ENCODE measurements at places on chromosomes 1 and 21.

DNA sequence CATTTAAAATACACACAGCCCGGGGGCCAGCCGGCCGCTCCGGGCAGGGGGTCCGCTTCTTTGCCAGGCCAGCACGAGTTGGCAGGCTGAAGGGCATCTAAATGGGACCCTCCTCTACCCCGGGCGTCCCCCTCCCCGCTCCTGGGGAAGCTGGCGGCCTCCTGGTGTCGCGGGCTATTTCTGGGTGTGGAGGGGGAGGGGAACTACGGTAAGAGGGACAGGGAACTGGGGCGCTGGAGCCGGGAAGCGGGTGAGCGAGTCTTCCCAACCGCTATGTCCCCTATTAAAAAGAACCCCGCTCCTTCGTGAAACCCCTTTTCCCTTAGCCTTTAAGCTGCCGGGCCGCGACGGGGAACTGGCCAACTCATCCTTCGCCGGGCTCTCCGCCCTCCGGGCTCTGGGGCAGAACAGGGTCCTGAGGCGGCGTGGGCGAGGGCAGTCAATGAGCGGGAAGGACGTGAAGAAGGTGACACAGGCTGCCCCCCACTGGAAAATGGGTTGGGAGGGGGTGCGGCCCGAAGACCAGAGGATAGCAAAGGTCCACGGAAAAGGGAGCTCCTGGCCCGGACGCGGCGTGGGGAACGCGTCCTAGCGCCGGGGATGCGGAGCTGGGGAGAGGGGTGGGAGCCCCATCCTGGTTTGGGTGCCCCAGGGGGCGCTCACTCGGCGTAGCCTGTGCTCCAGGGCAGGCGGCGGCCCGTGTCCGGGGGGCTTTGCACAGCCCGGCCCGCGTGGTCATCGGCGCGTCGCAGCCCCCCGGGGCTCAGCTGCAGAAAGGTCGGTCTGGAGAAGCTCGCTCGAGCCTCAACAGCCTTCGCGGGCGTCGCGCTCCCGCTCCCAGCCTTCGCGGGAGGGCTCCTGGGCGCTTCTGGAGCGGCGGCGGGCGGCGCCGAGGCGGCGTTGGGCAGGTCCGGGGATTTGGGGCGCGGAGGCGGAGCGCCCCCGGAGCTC is 544 bp downstream of the PPM1J start:
- DNase-seq, result no peak

DNA sequence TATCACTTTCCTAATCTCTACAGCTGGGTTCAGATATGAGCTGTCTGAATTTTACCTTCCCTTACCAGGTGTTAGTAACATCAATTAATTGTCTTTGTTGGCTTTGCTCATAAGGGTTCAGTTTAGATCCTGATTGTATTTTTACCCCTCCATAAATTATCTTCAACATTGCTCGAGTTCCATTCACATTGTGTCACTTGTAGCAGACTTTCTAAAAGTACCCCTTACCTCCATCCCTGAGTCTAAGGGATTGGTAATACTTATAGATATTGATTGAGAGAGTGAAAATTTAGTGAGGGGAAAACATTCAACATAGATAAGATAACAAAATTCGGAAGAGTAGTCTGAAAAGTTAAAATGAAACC is 7.3 kb downstream of the RASAL2 start:
- DNase-seq, result no peak

- no peak for DNase-seq
Measured at GRCh38 chr1:235270625-235271024, 57.4 kb downstream of the ARID4B start.

DNA sequence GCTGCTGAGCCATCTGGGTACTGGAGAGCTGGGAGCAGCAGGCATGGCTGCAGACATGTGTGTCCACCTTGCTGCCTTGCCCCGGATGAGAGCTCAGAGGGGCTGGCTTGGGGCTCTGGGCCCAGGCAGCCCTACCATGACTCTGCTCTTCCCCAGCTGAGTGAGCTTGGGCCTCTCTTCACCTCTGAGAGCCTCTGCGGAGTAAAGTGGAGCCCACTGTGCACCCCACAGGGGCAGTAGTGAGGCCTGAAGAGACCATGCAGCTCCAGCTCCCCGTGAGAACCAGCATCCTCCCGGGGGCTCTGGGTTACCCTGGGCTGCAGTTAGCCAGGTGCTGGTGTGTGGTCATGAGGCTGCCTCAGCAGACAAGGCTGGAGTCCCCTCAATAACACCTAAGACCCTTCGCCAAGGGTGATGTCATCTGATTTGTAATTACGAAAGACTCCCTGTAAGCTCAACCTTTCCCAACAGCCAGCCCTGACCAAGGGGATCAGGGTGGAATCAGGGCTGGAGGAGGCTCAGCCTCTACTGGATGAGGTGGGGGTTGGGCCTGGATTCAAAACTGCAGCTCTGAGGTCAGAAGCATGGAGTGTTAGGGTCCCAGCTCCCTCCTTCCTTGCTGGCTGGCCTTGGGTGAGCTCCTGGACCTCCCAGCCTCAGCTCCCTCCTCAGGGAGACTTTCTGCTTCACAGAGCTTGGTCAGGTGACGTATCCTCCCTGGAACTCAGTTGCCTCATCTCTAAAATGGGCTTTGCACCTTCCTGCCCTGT is 308.0 kb downstream of the MATN1 start:
- DNase-seq, result no peak

DNA sequence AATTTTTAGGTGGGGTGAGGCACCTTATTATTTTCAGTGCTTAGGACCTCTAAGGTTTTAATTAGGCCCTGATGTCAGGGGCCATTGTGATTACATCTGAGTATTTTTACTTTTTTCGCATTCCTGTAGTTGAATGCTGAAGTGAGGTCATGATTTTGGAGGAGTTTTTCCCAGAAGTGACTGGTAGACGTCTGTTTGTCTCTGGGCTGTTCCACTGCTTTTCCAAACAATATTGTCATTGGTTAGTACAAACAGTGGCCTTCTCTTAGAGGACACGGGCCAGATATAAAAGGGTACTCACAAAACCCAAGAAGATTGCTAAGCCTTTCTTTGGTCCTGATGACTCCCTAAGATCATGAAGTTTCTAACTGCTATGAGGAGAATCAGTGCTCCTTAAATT is 7.6 kb upstream of the RASAL2 start:
- no peak for DNase-seq

- no peak for DNase-seq
Measured at GRCh38 chr1:83131692-83131955, 867.3 kb downstream of the TTLL7 start.

DNA sequence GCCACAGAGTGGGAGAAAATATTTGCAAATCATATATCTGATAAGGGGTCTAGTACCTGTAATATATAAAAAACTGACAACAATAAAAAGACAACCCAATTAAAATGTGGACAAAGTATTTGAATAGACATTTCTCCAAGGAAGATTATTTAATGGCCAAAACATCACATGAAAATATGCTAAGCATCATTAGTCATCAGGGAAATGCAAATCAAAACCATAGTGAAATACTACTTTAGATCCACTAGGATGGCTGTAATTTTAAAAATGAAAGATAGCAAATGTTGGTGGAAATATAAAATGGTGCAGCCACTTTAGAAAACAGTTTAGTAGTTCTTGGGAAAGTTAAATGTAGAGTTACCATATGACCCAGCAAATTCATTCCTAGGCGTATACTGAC is 118.7 kb upstream of the KIF26B start:
- no peak for DNase-seq

- no peak for DNase-seq
Measured at GRCh38 chr21:31502537-31503143, 156.9 kb upstream of the SOD1 start.

DNA sequence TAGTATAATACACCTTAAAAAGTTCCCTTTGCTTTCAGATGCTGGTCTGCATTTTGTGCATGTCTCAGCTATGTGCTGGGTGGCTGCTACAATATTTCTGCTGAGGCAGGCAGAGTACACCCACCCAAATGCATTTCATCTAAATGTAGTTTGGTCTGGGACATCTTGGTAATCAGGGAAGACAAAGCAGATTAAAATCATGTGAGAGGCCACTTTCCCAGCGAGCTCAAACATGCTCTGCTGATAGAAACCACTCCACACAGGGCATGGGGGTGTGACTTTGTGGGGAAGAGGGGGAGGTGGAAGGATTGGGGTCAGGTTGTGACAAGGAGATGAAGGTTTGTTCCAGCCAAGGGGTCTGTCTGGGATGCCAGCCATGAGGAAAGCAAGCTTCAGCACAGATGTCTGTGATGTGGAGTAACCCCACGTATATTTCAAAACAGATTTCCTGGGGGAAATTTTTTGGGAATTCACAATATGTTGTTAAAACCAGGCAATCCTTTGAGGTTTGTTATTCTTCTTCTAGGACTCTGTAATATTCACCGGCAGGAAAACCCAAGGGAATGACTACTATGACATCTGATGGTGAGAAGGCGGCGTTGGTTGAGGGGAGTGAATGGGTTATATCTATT is 255.1 kb upstream of the FGGY start:
- no peak for DNase-seq

- DNase-seq, result no peak
Measured at GRCh38 chr21:27694667-27695066, 727.8 kb upstream of the ADAMTS5 start.

GRCh38 chr21:43855955-43856354 is 9.1 kb upstream of the AGPAT3 start:
- no peak for DNase-seq

- DNase-seq, result no peak
Measured at GRCh38 chr1:84259376-84259775, 42.1 kb upstream of the SAMD13 start.

DNA sequence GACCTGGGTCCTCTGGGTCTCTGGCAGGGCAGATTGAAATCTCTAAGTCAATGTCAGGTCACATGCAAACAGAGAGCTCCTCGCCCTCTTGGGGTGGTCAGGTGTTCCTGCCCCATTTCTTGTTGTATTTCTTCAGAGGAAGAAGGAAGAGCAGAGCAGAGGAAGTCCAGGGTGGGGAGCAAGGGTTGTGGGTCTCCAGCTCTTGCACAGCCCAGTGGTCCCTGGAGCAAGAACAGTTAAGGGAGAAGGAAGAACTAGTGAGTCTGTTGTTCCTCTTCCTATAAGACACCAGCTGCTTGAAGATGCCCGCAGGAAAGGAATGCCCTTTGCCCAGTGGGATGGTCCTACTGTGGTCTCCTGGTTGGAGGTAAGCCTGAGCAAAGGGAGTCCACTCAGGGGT is 26.3 kb downstream of the MYOG start:
- no peak for DNase-seq

GRCh38 chr1:16266411-16267118 is 29.6 kb upstream of the CPLANE2 start:
- DNase-seq, result no peak

- no peak for DNase-seq
Measured at GRCh38 chr1:64073705-64074104, 129.7 kb upstream of the UBE2U start.

DNA sequence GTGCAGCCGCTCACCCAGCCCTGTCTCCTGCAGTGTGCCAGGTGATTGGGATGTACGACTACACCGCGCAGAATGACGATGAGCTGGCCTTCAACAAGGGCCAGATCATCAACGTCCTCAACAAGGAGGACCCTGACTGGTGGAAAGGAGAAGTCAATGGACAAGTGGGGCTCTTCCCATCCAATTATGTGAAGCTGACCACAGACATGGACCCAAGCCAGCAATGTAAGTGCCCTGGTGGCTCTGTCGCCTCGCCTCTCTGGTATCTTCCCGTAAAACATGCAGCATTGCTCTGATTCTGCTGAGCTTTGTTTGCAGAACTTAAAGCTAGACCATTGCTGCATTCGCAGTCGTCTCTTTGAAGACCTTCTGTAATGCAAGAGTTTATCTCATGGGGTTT is 79.2 kb downstream of the ATP5PO start:
- no peak for DNase-seq

GRCh38 chr1:167484726-167485502 is 33.4 kb downstream of the CD247 start:
- DNase-seq, result no peak

- DNase-seq, result no peak
Measured at GRCh38 chr1:224736619-224737352, 120.7 kb downstream of the CNIH3 start.

GRCh38 chr1:36937371-36937770 is 96.9 kb downstream of the GRIK3 start:
- DNase-seq, result no peak

DNA sequence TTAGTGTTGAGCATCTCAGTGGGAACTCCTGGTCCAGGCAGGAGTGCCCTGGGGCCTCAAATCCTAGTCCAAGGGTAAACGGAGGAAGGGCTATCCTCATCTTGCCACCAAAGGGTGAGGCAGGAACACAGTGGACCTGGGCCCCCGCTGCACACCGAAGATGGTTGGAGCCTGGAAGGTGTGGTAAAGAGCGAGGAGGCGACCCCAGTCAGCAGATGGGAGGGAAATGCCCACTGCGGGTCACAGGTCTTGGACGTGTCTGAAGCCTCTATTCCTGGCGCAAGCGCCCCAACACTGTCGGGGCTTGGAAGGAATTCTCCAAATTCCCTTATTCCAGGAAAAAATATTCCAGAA is 38.5 kb upstream of the SYNC start:
- no peak for DNase-seq

- DNase-seq, result no peak
Measured at GRCh38 chr1:33130297-33130696, 49.3 kb downstream of the AZIN2 start.

- DNase-seq, result no peak
Measured at GRCh38 chr1:24235921-24236788, 49.1 kb upstream of the IFNLR1 start.

DNA sequence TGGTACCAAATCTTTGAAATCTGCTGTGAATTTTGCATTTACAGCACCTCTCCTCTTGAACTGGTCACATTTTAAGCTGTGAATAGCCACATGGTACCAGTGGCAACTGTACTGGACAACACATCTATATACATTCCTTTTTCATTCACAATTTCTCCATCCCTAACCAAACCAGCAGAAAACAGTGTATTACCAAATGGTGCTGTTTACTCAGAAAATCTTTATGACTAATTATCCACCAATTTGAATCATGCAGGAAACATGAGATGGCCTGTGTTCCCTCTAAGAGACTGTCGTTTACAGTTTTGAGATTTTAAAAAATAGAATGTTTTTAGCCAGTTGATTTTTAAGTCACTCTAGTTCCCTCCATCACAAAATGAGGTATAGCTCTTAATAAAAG is 17.6 kb upstream of the CCT8 start:
- DNase-seq, result no peak

DNA sequence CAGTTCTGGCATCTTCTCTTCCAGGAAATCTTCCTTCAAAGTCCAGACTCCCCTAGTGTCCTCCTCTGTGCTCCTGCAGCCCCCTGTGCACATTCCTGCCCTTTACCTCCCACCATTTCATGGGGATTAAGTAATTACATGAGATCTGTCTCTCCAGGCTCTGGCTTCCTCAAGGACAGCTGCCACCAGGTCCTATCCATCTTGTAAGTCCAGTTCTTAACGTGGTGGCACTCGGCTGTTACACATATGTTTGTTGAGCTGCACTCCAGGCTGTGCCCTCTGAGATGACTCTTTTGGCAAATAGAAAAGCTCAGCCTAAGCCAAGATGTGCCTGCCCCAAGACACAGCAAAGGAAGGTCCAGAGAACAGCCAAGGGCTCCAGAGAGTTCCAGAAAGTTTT is 57.4 kb upstream of the CAMK1G start:
- no peak for DNase-seq

DNA sequence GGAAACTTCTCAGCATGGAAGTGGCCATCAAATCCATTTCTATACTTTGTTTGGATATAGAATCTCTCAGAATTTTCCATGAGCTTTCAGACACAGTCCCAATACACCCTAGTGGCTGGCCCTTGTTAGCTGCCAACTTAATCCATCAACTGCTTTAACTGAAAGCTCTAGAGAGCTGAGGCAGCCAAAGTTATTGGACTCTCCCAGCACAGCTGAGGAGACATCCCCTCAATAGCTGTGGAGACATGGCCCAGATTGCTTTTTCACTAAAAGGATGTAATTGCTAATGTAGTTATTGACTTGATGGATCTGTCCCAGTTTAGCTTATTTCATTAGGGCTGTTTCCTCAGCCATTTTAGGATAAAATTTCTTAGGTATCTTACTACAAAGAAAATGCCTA is 94.8 kb upstream of the PRMT6 start:
- no peak for DNase-seq

Data from T-helper 1 cell (primary cell).